ENCODE measurements at places on chromosomes 4 and X.

DNA sequence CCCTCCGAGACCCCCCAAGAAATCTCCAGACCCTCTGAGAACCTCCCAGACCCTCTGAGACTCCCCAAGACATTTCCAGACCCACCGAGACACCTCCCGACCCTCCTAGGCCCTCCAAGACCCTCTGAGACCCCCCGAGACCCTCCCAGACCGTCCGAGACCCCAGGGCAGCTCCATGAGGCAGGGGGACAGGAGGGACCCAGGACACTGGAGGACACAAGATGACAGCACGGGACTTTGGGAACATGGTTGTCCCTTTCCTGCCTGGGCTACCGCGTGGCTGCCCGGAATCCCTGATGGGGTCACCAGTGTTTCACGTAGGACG lies 10.3 kb downstream of the CTBP1 start:
- DNase-seq = no peak

- DNase-seq = no peak
Measured at GRCh38 chrX:17291171-17291900, 83.7 kb upstream of the NHS start.

GRCh38 chr4:123120473-123120872 lies 198.1 kb upstream of the NUDT6 start:
- no peak for DNase-seq

GRCh38 chr4:124055896-124056295 lies 656.6 kb downstream of the ANKRD50 start:
- no peak for DNase-seq

GRCh38 chr4:12635629-12636028 lies 848.5 kb downstream of the RAB28 start:
- DNase-seq = no peak

DNA sequence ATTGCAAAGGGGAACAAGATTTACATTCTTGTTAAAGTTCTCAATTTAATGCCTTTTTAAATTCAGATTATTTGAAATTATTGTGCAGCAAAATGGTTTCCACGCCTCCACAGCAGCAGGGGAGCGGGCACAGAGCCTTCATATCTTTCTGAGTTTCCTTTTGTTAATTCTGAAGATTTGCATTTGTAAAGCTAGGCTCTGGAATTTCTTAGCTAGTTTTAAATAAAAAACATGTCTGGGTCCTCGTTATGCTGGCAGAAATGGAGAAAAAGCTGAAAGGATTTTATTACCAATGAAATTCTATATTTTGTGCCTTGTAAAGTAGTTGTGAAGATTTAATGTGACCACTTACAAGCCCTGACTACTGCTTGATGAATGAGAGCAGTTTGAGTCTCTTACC lies 40.8 kb upstream of the MAGED1 start:
- no peak for DNase-seq

- DNase-seq = no peak
Measured at GRCh38 chrX:13419918-13420317, 100.1 kb upstream of the ATXN3L start.

DNA sequence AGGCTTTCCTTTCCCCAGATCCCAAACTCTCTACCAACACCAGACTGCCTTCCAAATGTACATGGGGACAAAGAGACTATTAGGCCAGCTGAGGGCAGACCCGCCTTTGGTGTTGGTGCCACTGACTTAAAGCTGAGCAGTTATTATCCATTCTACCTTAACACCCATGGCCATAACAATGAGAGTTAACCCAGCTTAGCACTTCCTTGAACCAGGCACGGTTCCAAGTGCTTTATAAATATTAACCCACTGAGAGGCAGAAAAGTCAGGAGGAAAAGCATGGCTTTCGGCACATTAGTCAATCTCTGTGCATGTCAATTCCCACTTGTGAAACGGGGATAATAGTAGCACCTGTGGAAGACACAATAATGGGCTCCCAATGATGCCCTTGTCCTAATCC lies 243.1 kb upstream of the ANXA3 start:
- no peak for DNase-seq

- DNase-seq = peak; percentile 14
Measured at GRCh38 chr4:604131-604530, 21.2 kb upstream of the PDE6B start.

DNA sequence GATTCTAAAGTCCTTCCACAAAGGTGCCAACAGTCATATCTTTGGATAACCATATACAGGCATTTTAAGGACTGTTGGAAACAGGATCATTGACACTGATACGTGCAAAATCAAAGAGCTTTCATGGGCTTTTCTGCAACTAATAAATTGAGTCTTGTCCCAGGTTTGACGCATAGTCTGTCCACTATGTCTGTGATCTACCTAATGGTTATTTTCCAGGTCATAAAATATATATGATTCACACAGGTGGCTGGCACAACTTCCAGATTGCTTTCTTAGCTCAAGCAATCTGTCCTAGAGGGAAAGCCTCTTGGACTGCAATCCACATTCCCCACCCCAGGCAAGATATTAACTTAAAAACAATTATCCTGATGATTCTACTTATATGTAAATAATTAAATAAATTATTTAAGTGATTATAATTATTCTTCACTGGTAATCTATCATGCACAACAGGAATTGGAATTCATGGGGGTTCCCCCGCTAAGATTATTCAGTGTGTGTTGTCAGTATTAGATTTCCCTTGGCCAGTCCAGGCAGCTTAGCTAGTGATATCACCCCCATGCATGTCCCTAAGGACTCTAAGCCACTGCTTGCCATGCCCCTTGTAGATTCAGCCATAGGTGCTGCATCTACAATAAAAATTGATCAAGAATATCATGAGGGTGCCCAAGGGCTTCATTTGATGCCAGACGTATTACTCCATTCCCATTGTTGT lies 97.8 kb downstream of the TLL1 start:
- DNase-seq = no peak

- no peak for DNase-seq
Measured at GRCh38 chrX:115561605-115562479, 868 bp downstream of the PLS3 start.

DNA sequence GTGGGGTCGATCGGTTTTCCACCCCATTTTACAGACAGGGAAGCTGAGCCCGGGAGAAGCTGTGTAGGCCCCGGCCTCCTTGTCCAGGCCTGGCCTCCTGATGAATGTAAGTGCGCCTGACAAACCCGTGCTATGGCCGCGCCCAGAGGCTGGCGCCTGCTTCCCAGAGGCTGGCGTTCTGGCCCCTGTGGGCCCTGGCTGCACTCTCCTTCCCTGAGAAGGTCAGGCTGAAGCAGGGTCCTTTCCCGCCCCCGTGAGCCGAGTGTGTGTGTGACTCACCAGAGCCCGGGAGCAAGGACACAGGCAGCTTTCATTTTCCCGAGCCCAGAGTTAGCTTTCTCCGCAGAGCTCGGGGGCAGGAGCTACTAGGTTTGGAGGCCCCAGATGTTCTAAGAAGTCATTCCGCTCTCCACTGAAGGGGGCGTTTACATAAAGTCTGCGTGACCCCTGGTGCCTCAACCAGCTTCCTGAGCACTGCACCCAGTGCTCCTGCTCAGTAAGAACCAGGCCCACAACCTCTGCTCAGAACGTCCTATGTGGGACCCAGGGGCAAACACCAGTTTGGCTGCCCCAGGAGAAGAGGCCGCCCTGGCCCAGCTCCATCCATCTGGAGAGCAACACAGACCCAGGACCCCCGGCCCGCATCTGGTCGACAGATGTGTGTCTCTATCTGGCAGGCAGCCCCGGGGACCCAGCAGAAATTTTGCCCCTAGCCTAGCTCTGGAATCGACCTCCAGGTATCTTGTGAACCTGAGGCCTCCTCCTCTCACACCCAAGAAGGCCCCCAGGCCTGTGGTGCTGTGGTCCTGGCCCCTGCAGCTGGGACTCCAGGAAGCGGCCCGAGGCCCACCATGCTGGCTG lies 13.6 kb downstream of the UVSSA start:
- no peak for DNase-seq

DNA sequence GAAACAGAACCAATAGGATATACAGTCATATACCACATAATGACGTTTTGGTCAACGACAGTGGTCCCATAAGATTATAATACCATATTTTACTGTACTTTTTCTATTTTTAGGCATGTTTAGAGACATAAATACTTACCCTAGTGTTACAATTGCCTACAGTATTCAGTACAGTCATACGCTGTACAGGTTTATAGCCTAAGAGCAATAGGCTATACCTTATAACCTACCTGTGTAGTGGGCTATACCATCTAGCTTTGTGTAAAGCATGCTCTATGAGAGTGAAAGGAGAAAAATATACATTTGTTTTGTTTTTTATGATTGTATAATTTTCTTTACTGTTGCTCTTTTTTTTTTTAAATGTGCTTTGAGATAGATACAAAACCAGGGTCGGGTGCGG lies 52.0 kb upstream of the PABPC1L2A start:
- DNase-seq = no peak

DNA sequence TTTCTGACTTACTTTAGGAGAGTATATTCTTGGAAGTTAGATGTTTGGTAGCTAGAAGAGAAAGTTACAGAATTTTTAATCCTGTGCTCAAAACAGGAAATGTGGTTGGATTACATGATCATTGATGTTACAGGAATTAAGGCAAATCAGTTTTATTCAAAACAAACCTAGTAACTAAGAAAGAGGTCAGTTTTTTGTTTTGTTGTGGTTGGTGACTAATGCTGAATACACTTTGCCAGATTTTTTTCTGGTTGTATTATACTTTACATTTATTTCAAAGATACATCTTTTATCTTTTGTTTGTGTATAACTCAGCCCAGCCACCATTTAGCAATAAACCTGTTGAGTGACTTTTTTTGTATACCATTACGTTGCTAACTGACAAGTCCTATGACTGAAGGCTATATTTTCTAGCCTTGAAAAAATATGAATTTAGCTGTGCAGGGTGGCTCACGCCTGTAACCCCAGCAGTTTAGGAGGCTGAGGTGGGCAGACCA lies 116.7 kb downstream of the KLHL8 start:
- no peak for DNase-seq

GRCh38 chr4:26758899-26759298 lies 101.7 kb upstream of the STIM2 start:
- no peak for DNase-seq

GRCh38 chr4:61199873-61200186 lies 296 bp upstream of the ADGRL3 start:
- no peak for DNase-seq

GRCh38 chr4:95178938-95179337 lies 369.8 kb downstream of the UNC5C start:
- no peak for DNase-seq

DNA sequence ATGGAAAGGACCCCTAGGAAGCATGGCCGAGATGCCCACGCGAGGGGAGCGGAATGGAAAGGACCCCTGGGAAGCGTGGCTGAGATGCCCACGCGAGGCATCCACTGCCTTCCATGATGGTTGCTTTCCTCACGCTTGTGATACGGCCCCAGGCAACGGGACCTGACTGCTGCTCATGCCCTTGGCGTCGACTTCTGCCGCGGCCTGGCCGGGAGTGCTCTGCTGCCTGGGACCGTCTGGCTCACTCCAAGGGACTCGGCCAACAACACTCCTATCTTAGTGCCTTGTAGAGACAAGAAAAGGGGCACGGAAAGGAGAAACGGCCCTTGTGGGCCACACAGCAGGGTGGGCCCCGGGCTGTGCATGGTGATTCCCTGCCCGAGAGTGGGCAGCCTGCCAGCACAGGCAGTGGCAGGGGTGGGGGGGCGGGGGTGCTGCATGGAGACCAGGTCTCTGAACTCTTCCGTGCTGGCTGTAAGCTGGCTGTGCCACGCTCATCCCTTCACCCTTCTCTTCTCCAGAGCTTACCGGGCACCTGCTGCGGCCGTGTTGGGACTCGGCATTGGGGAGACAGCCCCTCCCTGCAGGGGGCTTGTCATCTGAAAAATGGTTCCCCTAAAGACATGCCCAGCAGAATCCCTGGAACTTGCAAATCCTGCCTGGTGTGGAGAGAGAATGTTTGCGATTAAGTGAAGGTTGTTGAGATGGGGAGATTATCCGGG lies 38.6 kb upstream of the HMX1 start:
- DNase-seq = no peak

- DNase-seq = no peak
Measured at GRCh38 chr4:17812801-17813200, 2.0 kb downstream of the NCAPG start.

- no peak for DNase-seq
Measured at GRCh38 chr4:68460085-68460484, 12.8 kb downstream of the TMPRSS11E start.

DNA sequence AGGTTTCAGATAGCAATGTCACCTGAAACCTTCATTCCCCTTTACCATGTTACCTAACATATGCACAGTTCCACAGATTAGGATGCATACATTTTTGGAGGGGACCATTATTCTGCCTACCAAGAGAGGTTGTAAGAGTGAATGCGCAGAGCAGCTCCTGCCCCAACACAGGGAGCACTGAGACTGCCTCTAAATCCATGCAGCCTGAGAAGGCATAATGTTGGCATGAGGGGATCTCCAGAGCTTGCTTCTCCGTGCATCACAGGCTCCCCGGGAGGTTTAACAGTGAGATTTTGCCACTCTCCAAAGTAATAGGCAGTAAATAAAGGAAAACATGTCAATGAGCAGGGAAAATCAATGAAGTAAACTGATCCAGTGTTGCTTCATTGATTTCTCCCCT lies 410.8 kb downstream of the PCDH7 start:
- DNase-seq = no peak

GRCh38 chr4:95129821-95130311 lies 372.1 kb downstream of the BMPR1B start:
- no peak for DNase-seq

DNA sequence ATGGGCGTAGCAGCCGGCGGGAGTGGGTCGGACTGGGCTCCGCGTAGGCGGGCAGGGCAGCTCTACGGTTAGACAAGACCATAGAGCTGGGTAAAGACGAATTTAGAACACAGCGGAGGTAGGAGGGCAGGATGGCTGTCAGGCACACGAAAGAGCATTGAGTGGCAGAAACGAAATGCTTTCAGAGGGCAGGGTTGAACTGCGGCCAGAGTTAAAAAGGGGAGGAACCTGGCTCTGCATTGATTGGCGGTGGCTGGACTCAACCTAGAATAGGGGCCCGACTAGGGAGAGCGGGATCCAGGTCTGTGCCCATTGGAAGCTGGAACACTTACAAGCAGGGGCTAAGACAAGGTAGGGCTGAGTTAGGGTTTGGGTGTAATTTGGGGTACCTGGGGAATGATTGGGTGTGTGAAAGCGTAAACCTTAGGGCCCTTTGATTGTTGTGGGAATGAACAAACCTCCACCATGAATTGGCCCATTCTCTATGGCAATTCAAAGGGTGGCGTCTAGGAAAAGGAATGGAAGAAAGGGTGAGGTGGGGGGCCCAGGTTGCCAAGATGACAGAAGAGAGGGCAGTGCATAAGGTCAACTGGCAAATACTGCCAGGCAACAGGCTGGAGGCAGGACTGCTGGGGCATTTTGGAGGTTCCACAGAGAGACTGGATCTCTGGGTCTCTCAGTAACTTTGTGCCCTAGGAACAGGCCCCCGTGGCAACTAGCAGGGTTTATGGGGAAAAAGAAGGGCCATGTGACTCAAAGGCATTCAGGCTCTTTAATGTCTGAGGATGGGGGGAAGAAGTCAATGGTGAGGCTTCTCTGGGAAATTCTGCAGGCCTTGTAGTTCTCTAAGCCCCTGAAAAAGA lies 911 bp upstream of the ELK1 start:
- no peak for DNase-seq
